ENCODE measurements at places on chromosomes 12 and 14.

DNA sequence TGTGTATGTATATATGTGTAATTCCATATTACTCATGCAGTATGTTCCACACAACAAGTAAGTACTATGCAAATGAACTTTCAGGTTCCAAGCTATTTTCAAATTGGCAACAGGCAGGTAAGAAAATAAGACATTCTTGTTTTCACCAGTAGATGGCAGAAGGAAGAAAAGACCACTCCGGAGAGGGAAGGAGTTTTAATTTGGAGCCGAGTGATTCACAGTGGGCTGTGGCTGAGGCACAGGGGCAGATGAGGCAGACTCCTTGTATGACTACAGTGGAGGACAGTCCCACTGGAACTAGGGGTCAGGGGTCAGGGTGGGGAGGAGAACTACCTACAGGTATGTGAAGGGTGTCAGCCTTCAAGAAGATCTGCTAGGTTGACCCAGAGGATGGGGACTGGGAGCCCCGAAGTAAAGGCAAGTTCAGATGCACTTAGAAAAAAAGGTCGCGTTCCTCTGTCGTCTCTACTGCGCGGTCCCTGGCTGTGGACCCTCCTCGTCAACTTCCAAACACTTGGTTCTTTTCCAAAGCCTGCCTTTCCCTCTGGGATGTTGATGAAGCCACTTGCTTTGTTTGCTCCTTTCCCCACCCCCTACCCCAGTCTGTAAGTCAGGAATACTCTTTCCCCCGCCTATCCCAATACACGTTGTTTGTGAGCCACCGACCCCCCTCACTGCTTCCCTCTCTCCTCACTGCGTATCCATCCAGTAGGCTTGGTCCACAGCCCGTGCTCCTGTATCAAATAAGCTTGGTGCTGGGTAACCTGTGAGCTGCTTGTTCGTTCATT is 24.1 kb downstream of the DDX47 start:
- peak; percentile 41 for DNase-seq

DNA sequence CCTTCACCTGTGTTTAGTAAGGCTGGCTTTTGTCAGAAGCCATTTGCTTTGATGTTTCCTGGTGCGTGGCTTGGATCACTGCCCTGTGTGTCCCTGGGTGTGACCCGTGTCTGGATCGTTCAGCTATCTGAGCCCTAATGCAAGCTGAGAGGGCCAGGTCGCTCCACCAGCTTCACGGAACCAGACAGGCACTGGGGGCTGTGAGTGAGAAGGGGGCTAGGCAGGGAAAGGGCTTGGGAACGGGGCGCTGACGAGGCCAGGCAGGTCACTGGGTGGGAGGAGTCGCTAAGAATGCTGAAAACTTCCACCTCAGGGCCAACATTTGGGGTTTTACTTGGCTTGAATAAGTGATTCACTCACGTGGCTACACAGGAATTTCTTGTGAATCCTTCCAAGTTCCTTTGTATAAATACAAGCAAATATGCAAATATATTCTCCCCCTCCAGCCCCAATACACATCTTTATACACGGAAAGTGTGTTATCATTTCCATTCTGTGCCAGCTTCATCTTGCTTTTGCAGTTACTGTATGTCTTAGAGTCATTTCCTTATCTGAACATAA is 24.2 kb upstream of the MMP17 start:
- DNase-seq: no peak

GRCh38 chr12:126914170-126914793 is 1352.7 kb upstream of the TMEM132C start:
- no peak for DNase-seq

- no peak for DNase-seq
Observed at GRCh38 chr12:65596514-65597091, 227.7 kb upstream of the HMGA2 start.

DNA sequence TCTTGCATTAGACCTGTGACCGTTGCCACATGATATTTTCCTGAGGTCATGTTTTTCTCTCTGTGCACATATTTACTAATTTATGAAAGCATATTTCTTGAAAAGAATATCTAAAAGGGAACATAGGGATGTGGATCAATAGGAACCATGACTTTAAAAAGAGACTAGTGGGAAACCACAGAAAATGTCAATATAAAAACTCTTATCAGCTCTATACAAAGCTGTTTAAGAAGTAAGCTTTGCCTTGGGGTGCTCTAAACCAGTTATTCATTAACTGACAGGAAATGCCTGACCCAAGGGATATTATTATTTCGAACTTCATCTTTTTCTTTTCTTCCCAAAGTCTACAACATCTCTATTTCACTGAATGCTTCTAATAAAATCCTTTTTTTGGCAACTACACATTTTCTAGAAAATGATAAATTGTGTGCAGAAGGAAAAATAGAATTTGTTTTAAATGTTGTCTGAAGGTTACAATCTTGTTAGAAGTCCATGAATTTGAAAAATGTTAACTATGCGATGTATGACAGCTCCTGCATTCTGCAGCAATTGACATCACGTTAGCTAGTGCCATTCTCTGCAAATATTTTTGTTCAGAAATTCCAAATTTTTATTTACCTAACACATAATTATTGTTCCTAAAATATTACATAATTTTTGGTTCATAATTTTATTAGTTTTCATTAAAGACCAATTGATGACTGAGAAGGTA is 345.0 kb downstream of the SLC16A7 start:
- DNase-seq: no peak

GRCh38 chr14:65007202-65007601 is 20.5 kb downstream of the FNTB start:
- DNase-seq: no peak

- peak; percentile 69 for DNase-seq
Observed at GRCh38 chr12:32483499-32483898, 84.1 kb downstream of the FGD4 start.

GRCh38 chr14:100165831-100166440 is 6.5 kb upstream of the DEGS2 start:
- no peak for DNase-seq

DNA sequence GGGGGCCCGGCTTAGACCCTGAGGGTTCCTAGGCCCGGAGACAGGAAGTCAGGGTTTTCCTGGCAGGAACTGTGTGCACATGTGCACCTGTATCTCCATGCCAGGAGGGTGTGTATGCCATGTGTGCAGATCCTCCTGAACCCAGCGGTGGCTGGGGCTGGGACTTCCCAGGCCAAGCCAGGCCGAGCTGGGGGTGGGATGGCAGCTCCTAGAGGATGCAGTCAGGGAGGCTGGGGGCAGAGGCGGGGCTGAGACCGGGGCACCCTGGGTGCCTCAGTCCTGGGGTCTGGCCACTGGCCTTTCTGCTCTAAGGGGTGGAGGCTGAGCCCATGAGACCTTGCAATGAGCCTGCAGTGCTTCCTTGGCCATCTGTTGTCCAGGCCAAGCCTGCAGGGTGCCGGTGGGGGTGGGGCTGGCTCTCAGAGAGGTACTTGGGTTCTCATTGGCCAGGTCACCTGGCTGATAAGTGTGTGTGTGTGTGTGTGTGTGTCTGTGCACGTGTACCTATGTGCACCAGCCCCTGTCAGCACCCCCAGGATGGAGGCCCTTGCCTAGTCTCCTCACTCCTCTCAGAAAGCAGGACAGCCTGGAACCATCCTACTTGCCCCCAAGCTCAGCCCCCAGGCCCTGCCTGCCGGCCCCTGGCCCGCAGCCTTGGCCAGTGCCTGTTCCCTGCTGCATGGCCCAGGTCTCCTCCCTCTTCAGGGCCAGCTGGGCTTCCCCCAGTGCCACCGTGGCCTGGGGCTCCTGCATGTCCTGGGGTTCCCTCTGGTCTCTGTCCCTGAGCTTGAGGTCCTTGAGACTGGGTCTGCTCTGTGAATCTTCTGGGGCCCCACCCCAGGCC is 10.6 kb upstream of the TNFAIP2 start:
- no peak for DNase-seq

GRCh38 chr12:61037792-61038191 is 1222.4 kb upstream of the USP15 start:
- DNase-seq: no peak
